ENCODE measurements at places on chromosomes 1 and 21.

- DNase-seq = no peak
Measured at GRCh38 chr1:205667909-205668643, 12.2 kb downstream of the SLC45A3 start.

DNA sequence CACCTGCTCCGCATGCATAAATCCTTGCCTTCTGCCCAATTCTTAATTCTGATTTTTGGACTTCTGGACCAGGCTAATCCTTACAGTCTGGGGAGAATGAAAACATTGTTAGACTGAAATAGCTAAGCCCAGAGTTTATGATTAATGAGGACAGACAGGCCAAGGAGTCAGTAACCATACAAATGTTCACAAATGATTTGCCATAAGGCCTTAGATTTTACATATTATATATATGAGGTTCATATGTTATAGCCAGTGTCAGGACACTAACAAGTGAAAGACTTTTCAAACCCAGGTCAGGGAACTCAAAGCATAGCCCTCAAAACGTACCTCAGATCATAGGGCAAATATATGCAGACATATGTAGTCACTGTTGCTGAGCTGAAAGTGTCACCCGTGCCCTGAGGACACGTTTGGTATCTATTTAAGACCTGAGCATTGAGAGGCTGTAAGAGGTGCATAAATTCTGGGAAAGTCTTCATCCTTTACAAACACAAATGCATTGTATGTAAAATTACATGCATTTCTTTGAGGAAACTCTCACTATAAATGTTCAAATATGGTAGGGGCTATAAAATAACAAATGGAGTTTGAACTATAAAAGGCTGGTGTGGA lies 45.3 kb upstream of the FBXO28 start:
- DNase-seq = no peak

- peak; percentile 66 for DNase-seq
Measured at GRCh38 chr21:44089001-44089911, 17.9 kb upstream of the PWP2 start.

DNA sequence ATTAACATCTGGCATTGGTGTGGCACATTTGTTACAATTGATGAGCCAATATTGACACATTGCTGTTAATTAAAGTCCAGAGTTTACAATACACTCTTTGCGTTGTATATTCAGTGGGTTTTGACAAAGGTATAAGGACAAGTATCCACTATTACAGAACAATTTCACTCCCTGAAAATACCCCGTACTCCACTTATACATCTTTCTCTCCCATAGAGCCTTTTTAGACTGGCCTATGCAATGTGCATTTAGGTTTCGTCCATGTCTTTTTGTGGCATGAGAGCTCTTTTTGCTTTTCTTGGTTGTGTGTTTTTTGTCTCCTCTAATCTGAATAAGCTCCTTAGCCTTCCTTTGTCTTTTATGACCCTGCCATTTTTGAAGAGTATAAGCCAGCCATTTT lies 40.6 kb upstream of the TSNAX start:
- no peak for DNase-seq

- no peak for DNase-seq
Measured at GRCh38 chr1:50424045-50424883, 1.0 kb upstream of the DMRTA2 start.

GRCh38 chr1:30664103-30664755 lies 59.2 kb downstream of the MATN1 start:
- DNase-seq = no peak

DNA sequence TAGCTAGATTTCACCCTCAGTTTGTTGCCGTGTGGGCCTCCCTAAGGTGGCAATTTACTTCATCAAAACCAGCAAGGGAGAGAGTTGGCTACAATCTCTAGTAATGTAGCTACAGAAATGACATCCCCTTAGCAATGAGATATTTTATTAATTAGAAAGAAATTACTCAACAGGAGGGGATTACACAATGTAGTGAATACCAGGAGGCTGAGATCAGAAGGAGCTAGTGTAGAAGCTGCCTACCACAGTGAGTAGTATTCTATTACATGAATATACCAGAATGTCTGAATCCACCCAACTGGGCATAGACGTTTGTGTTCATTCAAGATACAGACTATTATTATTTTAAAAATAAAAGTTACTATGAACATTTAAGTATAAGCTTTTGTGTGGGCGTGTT lies 868.2 kb upstream of the CXADR start:
- no peak for DNase-seq
